ENCODE measurements at places on chromosomes 16 and 17.

DNA sequence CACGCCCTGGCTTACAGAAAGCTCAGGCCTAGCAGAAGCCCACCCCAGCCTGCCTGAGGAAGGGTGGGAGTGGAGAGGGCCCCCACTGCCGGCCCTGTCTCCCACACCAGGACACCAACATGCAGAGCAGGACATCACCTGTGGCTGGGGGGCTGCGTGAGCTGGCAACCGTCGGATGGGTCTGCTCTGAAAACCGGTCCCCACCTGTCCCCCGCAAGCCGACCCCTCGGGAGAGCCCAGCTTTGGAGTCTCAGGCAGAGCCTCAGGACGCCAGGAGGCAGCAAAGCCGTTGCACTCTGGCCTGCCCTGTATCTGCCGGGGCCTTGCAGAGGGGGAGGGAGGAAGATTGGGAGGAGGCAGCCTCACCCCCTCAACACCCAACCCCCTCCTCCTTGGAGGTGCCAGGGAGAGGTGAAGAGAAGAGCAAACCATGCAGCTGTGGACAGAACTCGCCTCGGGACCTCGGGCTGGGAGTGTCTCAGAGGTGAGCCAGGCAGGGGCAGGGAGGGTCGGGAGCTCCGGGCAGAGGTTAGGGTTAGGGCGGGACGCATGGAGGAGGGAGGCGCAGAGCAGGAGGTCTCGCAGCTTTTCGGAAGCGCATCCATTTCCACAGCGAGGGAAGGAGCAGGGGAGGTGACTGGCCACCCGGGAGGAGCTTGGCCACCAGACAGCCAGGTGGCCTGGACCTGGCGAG is 30.4 kb upstream of the ZC3H18 start:
- DNase-seq, result no peak

GRCh38 chr16:11024333-11025053 is 80.1 kb downstream of the CLEC16A start:
- DNase-seq, result no peak

DNA sequence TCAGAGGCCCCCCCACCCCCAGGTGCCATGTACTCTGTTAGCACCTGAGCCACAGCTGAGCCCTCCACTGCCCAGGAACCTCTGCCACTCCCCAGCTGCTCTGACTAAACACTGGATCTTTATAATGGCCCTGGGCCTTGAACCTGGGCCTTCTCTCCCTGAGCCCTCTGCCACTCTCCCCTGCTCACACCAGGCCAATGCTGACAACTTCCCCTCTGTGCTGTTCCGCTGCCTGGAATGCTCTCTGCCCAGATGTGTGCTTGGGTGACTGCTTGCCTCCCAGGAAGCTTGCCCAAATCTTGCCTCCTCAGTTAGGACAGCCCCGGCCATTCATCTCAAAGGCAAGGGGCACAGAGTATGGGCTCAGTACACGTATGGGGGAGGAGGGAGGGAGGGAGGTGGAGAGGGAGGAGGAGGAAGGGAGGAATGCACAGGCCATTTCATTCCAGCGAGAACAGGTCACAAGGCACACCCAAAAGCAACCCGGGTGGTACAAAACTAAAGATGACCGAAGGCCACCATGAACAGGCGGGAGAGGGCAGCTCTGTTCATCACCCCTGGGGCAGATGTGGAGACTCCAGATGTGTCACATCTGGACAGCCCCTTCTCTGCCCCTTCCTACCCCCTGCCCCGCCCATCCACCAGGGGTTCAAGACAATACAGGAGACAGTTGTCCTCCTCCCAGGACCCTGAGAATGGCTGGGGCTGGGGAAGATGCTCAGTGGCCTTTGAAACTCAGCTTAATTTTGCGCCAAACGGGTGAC is 15.3 kb upstream of the TNFRSF13B start:
- DNase-seq, result no peak

DNA sequence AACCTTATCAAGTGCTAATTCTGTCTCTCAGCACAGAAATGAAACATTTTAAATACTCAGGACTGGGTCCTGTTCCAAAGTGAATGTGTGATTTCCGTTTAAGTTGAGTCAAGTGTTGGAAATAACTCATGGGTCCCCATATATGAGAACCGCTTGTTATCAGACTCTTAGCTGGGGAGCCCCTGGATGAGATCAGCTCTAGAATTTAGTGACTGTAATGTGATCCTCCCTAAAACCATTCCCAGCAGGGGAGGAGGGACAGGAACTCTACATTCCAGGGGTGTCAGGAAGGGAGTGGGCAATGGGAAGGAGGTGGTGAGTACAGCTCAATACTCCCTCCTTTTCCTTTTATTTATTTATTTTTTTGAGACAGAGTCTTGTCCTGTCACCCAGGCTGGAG is 37.5 kb downstream of the OTOA start:
- DNase-seq, result no peak

GRCh38 chr16:84841787-84842300 is 22.1 kb downstream of the CRISPLD2 start:
- DNase-seq, result peak; percentile 48

- DNase-seq, result no peak
Observed at GRCh38 chr17:43827596-43827995, 5.3 kb downstream of the MPP3 start.

GRCh38 chr16:86480444-86480843 is 29.9 kb upstream of the FOXF1 start:
- DNase-seq, result no peak

DNA sequence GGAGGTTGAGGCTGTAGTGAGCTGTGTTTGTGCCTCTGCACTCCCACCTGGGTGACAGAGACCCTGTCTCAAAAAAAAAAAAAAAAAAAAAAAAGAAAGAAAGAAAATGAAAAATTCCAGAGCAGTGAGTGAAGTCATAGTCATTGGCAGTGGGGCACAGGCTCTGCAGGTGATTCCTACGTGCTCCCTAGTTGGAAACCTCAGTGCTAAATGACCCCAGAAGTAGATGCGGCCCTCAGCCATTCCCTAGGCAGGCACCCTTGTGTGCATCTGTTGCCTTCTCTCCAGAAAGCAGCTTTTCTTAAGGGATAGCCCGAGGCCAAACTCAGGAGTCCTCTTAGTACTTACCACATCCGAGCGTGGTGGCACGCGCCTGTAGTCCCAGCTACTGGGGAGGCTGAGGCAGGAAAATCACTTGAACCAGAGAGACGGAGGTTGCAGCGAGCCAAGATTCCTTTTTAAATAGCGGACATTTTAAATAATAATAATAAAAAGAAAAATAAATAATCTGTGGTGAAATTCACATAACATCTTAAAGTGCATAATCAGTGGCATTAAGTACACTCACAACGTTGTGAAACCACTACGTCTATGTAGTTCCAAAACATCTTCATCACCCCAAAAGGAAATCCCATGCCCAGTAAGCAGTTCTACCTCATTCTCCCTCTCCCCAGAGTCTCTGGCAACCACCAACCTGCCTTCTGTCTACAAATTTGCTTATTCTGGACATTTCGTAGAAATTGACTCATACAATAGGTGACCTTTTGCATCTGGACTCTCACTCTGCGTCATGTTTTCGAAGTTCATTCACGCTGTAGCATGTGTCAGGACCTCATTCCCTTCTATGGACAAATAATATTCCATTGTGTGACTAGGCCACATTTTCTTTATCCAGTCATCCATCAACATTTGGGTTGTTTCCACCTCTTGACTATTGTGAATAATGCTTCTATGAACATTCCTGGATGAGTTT is 12.5 kb upstream of the SPHK1 start:
- no peak for DNase-seq

GRCh38 chr17:57499648-57500049 is 243.3 kb downstream of the MSI2 start:
- no peak for DNase-seq

DNA sequence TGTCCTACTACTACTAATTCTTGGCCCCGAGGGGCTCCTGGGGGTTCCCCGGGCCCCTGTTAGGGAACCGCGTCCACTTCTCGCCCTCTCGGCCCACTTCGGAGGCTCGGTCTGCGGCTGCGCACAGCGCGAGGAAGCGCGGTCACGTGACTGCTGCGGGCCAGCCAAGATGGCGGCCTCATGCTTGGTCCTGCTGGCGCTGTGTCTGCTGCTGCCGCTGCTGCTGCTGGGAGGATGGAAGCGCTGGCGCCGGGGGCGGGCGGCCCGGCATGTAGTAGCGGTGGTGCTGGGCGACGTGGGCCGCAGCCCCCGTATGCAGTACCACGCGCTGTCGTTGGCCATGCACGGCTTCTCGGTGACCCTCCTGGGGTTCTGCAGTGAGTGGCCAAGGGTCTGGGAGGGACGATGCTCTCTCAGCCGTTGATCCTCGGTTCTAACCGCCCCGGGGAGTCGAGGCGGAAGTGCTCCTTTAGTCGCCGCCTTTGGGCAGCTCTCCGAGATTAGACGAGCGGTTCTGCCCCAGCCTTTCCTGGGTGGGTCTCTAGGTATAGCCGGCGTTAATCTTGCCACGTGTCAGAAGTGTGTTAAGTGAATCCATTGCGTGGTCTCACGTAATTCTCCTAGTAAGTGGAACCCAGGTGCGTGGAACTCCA is at the start of gene ALG1:
Gene ALG1, plus strand, starts transcription at position 163 of the 653 bp plus-strand sequence. Its CDS starts 7 bp downstream, at position 170.
- no peak for DNase-seq

DNA sequence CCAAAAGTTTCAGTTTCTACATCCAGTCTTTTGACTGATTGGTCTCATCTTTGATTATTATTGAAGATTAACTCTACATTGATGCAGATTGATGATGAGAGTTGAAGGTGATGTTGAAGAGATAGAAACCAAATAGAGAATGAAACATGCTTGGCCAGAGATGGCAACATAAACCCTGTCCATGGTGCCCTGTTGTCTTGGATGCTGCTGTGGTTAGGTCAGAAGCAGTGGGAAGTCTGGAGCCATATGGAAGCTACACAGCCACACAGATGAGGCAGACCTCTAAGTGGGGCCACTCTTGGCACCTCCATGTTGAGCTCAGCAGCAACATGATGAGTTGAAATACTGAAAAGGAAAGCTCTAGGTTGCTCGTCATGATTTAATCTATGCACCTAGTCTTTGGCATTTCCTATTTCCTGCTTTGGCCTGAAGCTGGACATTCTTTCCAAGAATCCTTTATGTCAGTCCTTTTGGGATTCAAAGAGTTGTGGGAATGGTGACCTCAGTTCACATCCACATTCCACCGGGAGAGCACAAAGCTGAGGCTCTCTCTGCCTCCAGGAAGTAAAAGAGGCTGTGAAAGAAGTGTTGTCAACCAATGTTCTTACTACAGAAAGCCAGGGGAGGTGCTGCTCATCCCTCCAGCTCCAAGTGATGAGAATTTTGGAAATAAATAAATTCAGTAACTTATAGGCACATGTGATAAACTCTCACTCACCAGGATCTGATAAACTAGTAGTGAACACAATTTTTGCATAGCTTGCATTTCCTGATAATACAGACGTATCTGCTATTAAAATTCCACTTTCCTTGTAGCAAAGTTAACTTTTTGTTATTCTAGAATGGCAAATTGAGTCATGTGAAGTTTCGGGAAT is 127.7 kb upstream of the MAF start:
- no peak for DNase-seq

DNA sequence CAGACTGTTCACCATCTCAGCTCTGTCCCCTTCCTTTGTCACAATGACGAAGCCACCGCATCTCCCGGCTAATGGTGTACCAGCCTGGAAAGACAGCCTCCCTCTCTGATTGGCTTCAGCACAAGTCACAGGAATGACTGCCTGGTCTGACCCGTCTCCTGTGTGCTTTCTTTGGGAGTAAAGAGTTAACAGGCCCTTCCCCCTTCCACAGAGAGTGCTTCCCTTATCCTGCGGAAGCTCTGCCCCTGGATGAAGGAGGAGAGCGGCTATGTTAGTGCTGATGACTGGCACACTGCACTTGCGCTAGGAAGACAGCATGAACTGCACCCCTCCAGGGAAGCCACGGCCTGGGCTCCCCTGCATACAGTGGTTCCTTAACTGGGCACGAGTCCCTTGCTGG is 11.3 kb downstream of the USB1 start:
- no peak for DNase-seq

- DNase-seq, result no peak
Observed at GRCh38 chr17:13797863-13798262, 196.1 kb upstream of the HS3ST3A1 start.

DNA sequence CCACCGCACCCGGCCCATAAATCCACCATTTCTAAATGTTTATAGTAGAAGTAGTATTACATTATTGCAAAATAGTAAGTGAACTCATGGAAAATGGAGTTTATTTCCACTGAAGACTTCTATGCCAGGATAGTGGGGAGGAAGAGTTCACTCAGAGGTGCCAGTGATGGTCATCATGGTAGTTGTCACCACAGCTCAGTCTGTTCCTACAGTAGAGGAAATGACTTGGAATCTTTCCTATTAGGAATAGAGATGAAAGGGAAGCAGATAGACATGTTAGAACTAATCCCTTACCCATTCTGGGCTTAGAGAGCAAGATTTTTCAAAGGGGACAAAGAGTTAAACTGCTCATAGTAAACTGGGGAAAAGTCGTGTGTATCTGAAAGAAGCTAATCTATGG is 20.1 kb downstream of the MRPL45 start:
- DNase-seq, result no peak

GRCh38 chr17:14579716-14580115 is 278.8 kb downstream of the HS3ST3B1 start:
- DNase-seq, result no peak

DNA sequence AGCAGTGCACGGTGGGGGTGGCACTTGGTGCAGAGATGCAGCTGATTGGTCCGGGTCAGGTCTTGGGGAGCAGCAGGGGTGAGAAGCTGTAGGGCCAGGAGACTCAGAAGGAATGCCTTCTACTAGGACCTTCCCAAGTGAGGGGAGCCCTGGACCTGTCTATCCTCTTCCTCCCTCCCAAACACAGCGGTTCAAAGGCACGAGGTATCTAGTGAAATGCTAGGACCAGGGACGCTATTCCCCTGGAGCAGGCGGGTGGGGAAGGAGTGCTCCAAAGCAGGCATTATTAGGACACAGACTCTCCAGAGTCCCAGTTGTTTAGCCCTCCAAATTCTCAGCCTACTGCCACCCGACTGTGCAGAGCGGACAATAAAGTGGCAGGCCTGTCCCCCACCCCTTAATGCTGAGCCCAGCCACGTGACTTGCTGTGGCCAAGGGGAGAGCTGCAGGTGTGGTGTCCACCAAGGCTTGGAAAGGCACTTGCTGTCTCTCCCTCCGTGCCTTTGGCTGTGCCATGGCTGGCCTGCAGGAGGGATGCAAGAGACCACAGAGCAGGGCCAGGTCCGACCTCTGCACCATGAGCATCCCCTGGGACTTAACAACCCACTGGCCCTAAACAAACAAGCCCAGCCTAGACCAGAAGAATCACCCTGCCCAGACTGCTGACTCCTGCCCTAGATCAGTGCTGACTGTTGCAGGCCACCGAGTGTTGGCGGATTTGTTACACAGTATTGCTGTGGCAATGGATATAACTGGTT is 97.2 kb downstream of the TBC1D16 start:
- DNase-seq, result no peak

DNA sequence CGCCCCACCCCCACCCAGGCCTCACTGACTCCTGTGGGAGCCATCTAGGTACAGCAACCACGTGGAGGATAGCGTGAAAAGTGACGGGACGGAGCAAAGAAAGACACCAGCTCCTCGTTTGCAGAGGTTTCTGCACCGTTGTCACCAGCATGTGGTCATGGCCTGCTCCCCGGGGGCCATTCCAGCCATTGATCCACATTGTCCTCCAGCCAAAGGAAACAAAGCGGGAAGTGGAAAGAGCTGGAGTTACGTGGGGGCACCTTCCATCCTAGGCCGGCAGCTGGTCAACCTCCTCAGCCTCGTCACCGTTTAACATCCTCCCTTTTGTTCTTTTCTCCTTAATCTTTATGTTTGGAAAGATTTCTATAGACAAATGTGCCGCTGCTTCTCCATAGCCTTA is 153.7 kb downstream of the RPTOR start:
- DNase-seq, result no peak
